ENCODE measurements at places on chromosomes 3 and 15.

GRCh38 chr3:45088543-45089358 lies 57.4 kb downstream of the CDCP1 start:
- DNase-seq: no peak

- DNase-seq: no peak
Measured at GRCh38 chr3:158912621-158913020, 110.8 kb downstream of the MFSD1 start.

DNA sequence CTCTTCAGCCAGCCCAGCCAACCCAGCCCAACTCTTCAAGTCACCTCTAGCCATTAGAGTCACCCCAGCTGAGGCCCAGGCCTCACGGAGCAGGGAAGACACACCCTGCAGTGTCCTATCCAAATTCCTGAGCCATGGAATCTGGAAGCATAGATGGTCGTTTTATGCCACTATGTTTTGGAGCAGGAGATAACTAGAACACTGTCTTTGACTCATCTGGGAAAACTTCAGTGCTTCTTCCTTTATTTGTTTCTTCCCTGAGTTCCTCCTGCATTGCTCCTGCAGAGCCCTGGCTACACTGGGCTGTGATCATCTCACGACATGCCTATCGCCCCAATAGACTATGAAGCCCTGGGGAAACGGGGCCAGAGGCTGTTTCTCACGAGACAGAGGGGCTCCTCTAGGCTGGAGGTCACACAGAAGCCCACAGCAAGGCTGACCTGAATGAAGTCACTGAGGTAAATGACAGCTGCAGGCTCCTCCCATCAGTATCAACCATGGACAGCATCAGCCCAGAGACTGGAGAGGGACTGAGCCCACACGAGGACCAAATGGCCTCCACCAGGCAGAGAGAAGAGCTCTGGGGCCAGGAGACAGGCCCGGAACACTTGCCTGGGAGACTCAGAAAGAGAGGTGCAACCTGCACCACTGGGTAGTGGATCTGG lies 22.7 kb downstream of the CRABP1 start:
- no peak for DNase-seq

- no peak for DNase-seq
Measured at GRCh38 chr3:113721636-113722035, 24.4 kb downstream of the NAA50 start.

GRCh38 chr3:21621181-21621651 lies 129.8 kb downstream of the ZNF385D start:
- no peak for DNase-seq

DNA sequence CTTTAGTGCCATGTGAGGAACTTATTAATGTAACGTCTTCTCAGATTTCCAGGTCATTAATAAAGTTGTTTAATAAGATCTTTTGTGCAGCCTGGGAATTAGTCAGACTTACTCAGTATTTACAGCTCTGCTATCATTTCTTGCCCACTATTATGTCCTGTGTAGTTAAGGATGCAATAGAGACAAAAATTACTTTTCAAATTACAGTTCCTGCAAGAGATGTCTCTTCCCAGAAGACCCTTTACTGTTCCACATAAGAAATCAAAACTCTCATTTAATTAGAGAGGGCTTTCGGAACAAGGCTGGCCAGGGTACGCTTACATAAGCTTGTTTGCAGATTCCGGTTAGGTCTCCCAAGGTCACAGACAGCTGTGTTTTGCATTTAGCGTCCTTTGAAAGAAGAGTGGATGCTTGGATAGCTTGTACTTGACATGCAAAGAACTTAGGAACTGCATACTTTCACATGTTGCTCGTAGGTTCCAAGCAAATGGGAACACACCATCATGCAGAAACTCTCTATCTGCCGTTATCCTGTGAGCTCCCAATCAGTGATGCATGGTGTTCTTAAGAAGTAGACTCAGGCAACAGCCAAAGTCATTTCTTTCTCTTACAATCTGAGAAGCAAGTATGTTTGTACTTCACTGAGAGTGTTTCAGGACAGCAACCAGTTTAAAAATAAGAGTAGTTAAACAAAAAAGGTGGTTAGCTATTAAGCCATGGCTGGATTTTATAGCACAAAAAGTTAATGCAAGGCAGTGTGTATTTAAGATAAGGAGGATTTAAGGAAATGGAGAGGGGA lies 37.4 kb downstream of the FILIP1L start:
- DNase-seq: no peak

- no peak for DNase-seq
Measured at GRCh38 chr3:19473971-19474580, 325.8 kb downstream of the KCNH8 start.

DNA sequence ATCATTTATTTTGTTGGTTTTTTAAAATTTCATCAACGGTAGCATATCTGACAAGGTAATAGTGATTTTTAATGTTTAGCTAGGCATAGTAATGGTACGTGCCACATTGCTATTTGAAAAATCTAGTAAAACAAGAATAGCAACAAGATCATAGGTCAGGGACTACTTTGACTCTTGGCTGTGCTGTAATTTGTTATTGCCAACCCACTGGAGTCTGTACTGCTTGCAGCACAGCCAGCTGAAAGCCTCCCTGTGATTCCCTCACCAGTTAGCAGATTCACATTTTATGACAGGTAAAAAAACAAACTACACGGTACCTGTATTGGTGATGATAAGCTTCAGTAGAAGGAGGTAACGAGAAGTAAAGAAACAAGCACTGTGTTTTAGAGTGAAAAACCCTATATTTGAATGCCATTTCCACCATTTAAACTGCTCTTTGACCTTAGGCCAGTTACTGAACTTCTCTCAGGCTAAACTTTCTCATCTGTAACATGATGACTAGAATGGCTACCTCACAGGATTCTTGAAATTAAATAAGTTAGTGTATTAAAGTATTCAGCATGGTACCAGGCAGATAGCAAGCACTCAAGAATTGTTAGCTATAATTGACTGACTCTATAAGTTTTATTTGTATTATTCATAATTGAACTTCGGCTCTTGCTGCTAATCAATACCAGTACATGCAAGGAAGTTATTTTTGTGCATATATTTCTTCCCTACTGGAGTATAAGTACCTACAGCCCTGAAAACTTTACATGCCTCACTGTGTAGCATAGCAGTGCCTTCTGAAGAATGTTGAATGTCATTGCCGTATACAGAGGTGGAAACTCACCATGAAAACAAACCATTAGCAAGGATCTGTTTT lies 16.1 kb downstream of the FILIP1L start:
- no peak for DNase-seq

DNA sequence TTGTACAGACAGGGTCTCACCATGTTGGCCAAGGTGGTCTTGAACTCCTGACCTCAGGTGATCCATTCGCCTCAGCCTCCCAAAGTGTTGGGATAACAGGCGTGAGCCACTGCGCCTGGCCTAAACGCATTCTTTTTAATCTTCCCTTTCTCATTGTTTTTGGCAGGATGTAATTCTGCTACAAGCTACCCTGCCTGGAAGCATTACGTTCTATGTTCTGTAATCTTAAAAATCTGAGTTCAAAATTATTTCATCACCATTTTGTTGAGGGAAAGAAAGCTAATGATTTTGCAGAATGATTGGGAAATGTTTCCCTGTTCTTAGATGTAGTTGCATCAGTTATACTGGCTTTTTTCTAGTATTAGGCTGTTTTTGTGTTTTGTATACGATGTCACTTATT lies 71.5 kb downstream of the RGMA start:
- DNase-seq: no peak

DNA sequence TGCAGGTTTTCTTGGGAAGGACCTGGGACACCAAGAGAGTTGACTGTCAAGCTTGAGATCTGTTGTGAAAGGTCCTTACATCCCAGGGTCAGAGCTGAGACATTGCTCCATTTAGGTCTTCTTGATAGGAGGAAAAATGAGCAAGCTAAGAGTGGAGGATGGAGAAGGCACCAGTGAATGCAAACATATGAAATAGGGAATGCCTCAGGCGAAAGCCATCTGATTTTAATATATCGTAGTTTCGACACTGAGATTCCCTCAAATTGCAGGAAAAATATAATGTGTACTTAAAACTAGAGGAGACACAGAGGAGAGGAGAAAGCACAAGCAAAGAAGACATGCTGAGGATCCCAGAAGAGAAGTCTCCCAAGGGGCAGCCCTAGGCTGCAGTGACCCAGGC lies 85.5 kb downstream of the TM4SF4 start:
- no peak for DNase-seq

GRCh38 chr3:72263223-72263990 lies 478.5 kb upstream of the PROK2 start:
- DNase-seq: no peak

DNA sequence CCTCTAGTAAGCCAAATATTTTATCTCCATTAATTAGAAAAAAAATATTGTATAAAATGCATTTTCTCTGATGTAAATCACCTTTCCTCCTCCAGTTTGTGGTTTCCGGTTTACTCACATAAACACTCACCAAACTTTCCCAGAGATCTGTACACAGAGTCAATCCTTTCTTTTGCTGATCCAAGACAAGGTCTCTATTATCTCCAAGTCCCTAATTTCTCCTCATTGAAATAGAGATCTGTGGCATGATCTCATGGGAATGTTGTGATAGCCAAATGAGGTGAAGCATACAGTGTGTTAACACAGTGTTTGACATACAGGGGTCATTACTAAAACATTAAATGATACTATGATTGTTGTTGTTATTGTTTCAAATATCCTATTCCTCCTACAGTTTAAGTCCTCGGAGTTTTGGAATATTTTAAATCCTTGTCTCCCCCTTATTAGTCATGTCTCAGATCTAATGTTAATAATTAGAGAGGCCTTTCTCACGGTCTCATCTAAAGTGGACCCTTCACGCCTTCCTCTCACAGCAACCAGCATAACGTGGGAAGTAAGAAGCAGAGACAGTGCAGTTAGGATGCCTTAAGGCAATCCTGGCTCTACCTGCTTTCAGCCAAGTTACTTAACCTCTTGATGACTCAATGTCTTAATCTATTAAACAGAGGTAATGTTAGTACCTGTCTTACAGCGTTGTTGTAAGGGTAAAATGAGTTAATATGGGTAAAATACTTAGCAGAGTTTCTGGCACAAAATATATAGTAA lies 333.3 kb downstream of the GRM7 start:
- no peak for DNase-seq

GRCh38 chr3:61617041-61617440 lies 55.7 kb downstream of the PTPRG start:
- DNase-seq: no peak

DNA sequence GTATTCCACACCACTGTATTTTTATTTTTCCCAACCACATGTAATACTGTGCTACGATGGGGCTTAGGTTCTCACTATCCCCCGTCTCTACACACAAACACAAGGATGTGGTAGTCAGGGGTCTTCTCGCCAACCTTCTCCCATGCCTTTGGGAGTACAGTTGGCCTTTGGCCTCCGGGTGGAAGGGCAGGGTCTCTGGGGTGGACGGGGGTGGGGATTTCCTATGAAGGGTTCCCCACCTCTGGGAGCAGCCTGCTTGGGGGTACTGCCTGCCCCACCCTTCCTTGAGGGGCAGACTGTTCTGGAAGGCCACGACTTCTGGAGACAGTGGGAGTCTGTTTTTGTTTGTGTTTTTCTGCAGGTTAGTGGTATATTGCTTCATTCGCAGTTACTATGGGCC lies 21.3 kb upstream of the RAD18 start:
- no peak for DNase-seq

GRCh38 chr3:64088408-64089205 lies 65.3 kb upstream of the PSMD6 start:
- DNase-seq: no peak

DNA sequence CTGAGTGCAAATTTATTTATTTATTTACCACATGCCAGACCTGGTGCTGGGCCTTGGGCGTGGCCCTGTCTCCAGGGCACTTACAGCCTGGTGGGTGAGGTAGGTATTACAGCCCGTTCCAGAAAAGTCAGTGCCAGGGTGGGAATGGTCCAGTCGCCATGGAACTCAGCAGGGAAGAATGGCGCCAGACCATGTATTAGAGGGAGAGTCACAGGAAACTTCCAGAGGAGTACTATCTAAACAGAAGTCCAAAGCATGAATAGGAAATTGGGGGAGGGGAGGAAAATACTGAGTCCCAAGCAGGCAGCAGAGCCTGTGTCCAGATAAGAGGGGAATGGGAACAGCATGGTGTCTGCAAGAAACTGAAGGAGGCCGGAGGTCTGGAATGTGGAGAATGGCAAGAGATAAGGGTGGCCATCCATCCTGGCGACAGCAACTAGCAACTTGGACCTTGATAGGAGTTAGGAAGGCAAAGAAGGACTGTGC lies 27.0 kb downstream of the SH3BP5 start:
- DNase-seq: no peak

- DNase-seq: no peak
Measured at GRCh38 chr15:101642361-101642760, 9.8 kb downstream of the TM2D3 start.

DNA sequence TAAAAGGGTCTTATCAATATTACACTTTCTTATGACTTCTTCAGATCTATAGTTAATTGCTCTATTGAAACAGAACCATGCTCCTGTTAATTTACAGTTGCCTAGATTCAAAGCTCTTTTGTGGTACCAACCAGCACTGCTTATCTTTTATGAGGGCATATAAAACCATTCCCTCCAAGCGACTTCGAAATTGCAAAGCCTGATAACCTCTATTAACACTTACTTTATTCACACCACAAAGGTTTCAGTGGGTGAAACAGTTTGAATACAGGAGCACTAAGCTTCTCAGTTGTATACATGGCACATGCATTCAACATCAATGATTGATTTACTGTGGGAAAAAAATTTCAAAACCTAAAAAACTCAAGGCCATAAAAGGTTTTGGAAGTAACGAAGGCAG lies 74.9 kb upstream of the PPIB start:
- no peak for DNase-seq

GRCh38 chr15:73176598-73176997 lies 124.3 kb downstream of the NEO1 start:
- no peak for DNase-seq

DNA sequence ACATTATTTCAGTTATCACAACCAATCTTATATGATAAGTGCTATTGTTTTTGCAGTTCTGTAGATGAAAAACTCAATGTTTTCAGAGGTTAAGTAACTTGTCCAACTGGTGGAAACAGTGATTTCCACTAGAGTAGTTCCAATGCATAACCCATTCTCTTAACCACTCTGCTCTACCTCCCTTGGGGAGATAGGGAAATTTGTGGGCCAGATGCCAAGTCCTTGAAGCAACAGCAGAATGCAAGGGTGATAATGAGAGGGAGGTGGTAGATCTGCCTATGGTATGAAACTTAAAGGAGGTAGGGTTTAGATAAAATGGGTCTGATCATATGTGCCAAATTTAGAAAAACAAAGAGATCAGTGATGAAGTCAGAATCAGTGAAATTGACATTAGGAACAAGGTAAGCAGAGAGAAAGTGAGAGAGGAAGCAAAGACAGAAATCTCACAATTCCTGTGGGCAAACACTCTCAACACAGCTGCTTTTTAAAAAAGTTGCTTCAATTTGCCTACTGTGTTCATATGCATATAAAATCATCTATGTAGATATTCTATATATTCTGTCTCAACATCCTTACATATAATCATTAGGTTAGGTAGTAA lies 50.5 kb upstream of the UBP1 start:
- no peak for DNase-seq

Data from stimulated activated CD4-positive, alpha-beta T cell treated with anti-CD3 and anti-CD28 coated beads, Interleukin-4, amount 100 ng/mL, for 1 hour (primary cell).